ENCODE measurements at places on chromosomes 16 and 17.

GRCh38 chr17:9917801-9918200 lies 12.7 kb upstream of the RCVRN start:
- no peak for DNase-seq

- DNase-seq = peak; percentile 72
These were observed 58.0 kb upstream of the GSE1 start for GRCh38 chr16:85554889-85555718.

DNA sequence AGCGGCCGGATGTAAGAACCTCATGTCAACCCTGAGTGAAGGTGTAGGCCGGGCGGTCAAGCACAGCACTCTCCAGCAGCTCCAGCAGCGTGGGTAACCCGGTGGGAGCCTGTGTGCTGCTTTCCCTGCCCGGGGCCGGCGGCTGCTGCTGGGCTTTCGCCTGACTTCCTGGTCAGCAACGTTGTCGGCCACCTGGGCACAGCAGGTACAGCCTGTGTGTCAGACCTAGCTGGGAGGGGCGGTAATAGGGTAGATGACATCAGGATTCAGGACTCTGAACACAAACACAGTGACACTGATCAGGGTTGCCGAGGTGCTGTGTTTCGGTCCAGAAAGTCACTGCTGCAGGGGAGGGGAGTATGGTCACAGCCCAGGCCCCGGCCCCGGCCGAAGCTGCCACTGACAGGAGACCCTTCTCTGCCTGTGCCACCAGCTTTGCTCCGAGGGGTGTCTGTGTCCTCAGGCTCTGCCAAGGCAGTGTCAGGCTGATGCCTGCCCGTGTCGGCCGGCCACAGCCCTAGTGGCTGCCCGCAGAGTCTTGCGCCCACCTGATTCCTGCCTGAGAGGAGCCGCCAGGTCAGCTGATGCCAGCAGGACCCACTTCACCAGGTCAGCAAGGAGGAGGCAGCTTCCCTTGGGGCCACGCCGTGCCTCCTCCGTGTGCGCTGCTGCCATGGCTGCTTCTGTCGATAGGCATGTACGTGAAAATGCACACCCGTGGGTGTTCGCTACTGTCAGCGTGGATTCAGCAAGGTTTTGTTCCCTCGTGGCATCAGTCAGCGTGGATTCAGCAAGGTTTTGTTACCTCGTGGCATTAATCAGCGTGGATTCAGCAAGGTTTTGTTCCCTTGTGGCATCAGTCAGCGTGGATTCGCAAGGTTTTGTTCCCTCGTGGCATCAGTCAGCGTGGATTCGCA lies 9.2 kb downstream of the RAB40C start:
- no peak for DNase-seq

DNA sequence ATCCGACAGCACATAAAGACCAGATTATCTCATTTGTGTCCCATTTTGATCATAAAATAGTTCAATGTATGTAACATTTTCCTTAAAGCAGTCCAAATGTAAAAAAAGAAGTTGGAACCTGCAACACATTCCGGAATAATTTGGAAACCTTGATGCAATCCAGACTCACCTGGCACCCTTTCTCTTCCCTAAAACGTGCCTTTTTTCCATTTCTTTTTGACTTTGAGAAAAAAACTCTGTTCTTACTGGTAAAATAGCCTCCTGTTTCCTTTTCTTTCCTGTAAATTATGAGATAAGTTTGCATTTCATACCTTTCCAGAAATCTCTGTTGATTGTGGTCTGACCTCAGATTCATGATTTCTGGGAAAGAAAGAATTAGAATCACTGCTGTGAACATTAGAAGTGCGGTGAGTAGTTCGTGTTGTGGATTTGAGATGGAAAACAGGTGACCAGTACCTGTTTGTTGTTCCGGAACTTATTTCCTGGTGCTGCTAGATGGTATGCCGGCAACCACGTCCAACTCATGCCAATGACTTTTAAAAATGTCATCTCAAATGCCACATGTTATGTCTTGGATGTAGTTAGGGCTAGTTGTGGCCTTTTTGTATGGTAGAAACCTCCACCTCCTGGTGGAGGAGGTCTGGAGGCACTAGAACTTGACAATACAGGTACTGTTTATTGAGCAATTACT lies 108.1 kb downstream of the SOCS1 start:
- no peak for DNase-seq

- no peak for DNase-seq
These were observed 1.7 kb downstream of the MYOCD start for GRCh38 chr17:12667299-12667958.

DNA sequence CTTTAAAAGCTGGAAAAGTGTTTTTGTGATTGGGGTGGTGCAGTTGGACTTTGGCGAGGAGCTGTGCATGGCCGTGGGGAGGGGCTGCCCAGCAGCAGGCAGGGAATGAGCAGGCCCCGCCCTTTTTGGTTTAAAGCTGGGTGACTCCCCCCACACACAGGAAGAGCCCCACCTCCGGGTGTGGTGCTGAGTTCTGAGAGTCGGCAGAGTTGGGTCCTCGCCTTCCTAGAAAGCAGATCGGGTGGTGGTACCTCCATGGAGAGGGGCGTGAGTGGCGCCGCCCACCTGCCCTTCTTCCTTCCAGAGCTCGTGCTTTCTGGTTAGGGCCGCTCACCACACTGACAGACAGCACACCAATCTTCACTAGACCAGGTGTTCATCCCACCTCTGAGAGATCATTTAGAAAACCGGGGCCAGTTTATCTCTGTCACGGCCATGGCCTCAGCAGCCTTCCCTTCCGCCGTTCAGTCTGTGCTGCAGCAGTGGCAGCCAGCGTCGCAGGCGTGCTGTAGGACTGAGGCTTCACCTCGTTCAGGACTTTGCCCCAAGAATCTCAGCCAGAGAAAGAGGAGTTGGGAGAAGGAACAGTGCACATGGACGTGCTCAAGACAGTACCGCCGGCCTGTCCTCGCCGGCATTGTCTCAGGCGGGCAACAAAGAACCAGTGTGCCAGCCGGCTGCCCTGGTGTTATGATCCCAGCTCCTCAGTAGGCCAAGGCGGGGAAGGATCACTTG lies 144.0 kb upstream of the CHMP6 start:
- DNase-seq = no peak

DNA sequence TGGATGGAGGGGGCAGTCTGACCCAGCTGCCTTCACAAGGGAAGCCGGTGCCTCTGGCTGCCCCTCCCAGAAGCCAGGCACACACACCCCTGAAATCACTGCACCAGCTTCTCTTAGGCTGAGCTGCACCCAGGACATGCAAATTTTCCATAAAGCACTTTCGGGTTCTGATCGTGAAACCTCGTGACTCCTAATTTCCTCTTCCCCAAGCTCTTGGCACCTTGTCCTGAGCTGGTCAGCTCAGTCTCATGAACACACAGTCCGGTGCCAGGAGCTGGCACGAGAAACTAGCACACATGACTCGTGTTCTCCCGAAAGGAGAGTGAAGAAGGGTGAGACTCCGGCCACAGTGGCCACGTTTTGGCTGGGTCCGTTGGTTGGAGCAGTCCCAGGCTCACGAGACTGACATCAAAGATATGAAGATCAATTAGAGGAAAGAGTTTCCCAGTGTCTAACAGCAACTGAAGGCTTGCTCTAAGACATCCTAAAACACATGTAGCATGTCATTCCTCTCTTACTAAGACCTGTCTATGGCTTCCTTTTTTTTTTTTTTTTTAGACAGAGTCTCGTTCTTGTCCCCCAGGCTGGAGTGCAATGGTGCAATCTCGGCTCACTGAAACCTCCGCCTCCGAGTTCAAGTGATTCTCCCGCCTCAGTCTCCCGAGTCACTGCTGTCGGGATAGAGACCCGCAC lies 9.2 kb upstream of the ABR start:
- DNase-seq = no peak

- DNase-seq = no peak
These were observed 130.4 kb downstream of the C16orf78 start for GRCh38 chr16:49504023-49504364.

GRCh38 chr16:51017969-51018368 lies 133.1 kb downstream of the SALL1 start:
- no peak for DNase-seq

DNA sequence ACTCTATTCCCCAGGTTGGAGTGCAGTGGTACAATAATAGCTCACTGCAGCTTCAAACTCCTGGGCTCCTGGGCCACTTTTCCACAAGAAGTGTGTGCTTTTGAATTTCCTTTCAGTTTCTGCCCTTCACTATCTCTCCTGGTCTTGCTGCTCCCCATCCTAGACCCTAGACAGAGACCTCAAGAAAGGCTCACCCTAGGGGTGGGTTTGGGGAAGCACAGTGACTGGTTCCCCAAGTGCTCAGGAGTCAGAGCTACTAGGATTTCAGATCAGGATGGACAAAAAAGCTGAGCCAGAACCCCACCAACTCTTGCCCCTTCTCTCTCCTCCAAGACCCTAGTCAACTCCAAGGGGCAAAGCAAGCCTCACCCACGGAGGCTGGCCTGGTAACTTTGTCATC lies 1.6 kb upstream of the SEBOX start:
- no peak for DNase-seq

- DNase-seq = no peak
These were observed 14.4 kb downstream of the CHCT1 start for GRCh38 chr17:60436676-60437075.

DNA sequence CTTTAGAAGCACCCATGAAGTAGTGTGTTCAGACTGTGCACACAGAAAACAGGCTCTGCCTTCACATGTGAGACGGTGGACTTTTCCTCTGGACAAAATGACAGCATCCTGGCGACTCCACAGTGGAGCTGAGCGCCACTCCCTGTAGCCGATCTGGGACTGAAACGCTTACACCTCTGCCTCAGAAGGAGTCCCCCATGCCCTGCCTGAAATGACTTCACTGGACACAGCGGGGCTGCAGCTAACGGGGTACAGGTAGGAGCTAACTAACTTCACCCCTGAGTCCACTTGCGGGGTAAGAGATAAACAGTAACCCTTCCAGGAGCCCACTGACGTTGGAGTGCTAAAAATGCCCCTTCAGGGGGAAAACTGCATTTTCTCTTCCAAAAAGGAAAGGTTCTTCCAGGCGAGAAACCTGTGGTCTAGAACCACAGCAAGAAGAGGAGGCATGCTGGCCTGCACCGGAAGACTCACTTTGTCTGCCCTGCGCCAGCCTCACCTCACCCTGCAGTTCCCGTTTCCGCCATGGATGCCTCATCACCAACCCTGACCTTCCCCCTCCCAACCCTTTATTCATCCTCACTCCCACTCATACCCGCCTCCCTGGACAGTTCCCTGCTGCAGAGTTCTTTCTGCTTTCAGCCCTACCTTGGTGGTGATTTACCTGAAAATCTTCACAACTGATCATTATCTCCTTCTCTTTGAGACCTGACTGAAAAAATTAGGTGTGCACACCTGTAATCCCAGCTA lies 19.4 kb upstream of the ENDOV start:
- no peak for DNase-seq

DNA sequence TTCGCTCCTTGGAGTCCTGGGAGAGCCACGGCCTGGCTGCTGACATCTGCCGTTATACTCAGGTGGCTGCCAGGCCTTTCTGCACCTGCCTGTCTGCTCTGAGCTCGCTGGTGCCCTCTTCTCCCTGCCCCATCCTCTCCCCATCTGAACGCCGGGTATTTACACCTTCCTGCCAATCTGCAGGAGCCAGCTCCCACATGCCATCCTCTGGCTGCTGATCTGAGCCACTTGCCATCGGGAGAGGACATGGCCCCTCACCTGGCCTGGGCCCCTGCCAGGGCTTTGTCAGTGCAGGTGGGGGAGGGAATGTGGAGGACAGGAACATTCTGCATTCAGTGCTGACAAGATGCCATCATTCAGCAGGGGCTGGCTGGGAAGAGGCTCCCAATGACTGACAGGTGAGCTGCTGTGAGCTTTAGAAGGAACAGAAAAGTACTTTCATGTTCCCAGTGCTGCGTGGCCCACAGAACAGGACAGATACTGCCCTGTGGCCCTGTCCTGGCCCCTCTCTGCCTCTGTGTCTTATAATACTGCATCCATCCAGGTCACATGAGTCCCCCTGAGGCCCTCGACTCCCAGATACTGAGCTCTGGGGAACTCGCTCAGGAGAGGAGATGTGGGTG lies 96.3 kb upstream of the ZNF469 start:
- DNase-seq = no peak

DNA sequence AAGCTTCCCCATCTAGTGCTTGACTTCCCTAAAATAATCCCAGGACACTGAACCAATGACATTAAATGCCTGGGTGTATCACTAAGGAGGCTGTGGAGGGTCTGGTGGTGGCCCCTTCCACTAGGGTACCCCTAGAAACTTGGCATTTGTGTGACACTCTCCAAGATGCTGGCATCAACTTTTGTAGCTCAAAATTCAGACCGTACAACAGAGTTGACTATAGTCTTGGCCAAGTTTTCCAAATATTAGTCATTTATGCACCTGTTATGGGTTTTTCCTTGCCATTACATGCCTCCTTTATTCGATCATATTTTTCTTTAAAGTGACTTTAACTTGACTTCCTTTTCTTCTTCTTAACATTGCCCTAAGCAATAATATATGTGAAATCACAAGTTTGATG lies 124.8 kb upstream of the CACNG3 start:
- no peak for DNase-seq

GRCh38 chr16:1113889-1114526 lies 18.0 kb upstream of the C1QTNF8 start:
- no peak for DNase-seq

- no peak for DNase-seq
These were observed 354.3 kb upstream of the GOT2 start for GRCh38 chr16:59088431-59088830.

DNA sequence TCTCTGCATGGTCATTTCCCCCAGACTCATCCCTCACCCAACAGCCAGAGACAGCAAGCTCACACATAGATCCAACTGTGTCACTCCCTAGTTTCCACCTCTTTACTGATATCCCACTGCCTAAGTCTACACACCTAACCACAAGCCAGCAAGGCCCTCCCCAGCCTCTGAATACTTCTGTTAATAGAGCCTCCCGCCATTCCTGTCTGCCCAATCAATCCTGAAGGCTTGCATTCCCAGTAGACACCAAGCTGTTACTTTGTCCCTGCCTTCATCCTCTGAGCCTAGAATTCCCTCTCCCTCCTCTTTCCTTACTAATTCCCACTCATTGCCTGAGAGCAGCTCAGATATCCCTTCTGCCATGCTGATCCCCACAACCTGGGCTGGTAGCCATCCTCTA lies 4.7 kb downstream of the C17orf113 start:
- DNase-seq = no peak

DNA sequence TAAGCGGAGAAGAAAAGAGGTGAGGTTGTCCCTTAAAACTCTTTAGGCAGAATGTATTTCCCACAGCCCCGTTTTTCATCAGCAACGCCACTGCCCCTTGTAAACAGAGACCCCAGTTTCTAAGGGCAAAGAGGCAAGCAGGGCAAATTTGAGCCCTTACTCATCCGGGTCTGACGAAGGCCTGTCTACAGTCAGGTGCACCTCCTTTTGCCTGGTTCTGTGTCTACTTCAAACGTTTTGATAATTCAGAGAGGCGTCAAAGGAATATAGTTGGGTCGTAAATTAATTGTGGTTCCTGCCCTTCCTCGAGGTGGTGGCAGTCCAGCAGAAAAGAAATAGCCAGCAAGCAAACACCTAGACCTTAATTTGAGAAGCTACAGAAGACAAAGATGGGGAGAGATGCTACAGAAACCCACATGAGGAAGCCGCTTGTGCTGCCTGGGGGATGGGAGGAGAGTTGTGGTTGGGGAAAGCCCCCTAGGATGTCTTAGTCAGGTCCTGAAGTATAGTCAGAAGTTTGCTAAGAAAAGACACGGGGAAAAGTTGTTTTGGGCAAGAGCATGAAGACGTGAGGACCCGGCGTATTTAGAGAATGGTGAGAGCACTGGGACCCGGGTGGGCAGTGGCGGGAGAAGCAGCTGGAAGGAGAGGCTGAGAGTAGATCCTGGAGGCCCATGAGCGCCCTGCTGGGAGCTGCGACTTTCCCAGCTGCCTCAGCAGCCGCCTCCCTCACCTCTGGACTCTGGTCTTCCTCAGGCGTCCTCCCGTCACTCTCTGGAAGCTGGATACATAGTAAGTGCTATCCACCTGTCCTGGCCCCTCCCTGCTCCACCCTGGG lies 2.4 kb downstream of the FBRS start:
- no peak for DNase-seq
